ENCODE measurements at places on chromosomes 12 and 14. TPM values are rescaled to one million over a fixed set of nuclear protein-coding genes. Genes with fewer than 3 reads are reported as not detected.

GRCh38 chr12:76555231-76555767 is 4.3 kb downstream of the OSBPL8 start:
- no peak overlapping the region for H3K27ac ChIP-seq
- no peak for DNase-seq
- H3K36me3 ChIP-seq: no peaks in the 10 kb centered on the region
- H3K4me3 ChIP-seq: no peak overlapping the region
- no peaks in the 10 kb centered on the region for H3K27me3 ChIP-seq
- peaks cover 83% of the 10 kb centered on the region for H3K4me1 ChIP-seq

DNA sequence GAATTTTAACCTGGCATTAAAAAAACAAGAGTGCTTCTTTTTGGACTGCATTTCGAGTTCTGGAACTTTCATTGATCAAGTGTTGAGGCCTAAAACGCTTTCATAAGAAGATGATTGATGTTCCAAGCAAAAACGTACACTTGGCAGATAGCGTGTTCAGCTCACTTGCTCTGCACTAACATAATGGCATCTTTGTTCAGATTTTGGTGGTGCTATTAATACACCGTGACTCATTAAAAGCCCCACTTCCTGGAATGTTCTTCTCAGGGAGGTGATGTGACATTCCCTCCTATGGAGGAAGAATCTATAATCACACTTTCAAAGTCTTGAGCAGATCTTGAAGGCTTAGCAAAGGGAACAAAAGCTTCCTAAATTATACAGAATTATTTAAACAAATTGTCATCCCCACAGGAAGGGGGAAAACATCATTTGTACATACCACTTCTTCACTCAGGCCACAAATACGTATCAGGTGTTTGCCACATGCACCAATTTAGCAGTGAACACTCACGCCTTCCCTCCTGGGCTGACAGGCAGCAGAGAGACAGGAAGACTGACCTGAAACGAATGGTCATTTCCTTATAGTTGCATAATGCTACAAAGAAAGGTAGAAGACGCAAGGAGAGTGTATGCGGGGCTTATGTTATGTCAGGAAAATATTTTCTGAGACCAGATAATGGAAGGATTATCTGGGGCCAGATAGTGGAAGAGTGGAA is 15.4 kb downstream of the HSP90AA1 start:
- no peaks in the 10 kb centered on the region for H3K4me1 ChIP-seq
- H3K27me3 ChIP-seq: no peaks in the 10 kb centered on the region
- no peaks in the 10 kb centered on the region for H3K36me3 ChIP-seq
- no peak overlapping the region for H3K4me3 ChIP-seq
- no peak for DNase-seq

DNA sequence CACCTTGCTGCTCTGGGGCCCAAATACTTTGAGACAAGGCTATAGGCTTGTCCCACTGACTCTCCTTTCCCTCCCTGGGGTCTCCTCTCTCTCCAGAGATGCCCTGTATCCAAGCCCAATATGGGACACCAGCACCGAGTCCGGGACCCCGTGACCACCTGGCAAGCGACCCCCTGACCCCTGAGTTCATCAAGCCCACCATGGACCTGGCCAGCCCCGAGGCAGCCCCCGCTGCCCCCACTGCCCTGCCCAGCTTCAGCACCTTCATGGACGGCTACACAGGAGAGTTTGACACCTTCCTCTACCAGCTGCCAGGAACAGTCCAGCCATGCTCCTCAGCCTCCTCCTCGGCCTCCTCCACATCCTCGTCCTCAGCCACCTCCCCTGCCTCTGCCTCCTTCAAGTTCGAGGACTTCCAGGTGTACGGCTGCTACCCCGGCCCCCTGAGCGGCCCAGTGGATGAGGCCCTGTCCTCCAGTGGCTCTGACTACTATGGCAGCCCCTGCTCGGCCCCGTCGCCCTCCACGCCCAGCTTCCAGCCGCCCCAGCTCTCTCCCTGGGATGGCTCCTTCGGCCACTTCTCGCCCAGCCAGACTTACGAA is 3.1 kb downstream of the NR4A1 start:
- peaks cover 31% of the 10 kb centered on the region for H3K4me1 ChIP-seq
- H3K27me3 ChIP-seq: no peaks in the 10 kb centered on the region
- H3K4me3 ChIP-seq: no peak overlapping the region
- no peak for DNase-seq

GRCh38 chr14:69895109-69895508 is 15.9 kb downstream of the SMOC1 start:
- DNase-seq: no peak
- H3K4me3 ChIP-seq: no peak overlapping the region
- no peak overlapping the region for H3K27ac ChIP-seq
- H3K4me1 ChIP-seq: no peaks in the 10 kb centered on the region
- H3K36me3 ChIP-seq: no peaks in the 10 kb centered on the region

The GPR137C gene
- total RNA-seq: 0.20 TPM

The CLEC2A gene
- total RNA-seq: not detected

The RIMBP2 gene
- not detected for total RNA-seq

DNA sequence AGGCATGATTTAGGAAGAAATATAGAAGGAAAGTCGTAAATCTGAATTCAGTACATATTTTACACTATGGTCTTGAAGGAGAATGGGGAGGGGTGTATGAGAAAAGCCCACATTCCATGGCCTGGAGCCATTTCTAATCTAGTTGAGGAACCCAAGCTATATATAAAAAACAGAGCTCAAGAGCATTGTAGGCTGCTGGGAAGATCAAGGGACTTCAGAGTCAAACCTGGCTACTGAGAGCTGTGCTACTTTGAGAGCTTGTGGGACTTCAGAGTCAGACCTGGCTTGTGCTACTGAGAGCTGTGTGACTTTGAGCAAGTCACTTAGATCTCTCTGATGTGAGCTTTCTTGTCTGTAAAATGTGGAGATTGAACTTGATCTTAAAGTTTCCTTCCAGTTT is 58.7 kb downstream of the TBK1 start:
- H3K4me1 ChIP-seq: no peaks in the 10 kb centered on the region
- DNase-seq: no peak
- no peaks in the 10 kb centered on the region for H3K36me3 ChIP-seq
- H3K27ac ChIP-seq: no peak overlapping the region
- no peaks in the 10 kb centered on the region for H3K27me3 ChIP-seq
- H3K4me3 ChIP-seq: no peak overlapping the region

DNA sequence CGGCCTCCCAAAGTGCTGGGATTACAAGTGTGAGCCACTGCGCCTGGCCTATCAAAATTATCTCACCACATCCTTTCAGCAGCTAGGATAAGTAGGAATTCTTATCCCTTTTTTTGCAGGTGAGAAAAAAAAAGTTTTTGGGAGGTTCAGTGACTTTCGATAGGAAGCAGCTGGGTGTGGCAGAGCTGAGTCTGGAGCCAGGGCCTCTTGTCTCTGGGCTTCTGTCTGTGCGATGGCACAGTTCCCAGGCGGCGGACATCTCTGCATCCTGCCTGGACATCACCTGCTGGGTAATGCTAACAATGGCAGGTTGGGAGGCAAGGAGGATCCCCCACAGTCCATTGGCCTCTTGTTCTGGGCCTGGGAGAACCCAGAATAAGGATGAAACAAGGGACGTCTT is 12.5 kb downstream of the NRXN3 start:
- H3K4me3 ChIP-seq: no peak overlapping the region
- H3K27ac ChIP-seq: no peak overlapping the region
- no peaks in the 10 kb centered on the region for H3K27me3 ChIP-seq
- no peaks in the 10 kb centered on the region for H3K4me1 ChIP-seq

The GRIP1 gene
- 3.3 TPM for total RNA-seq

DNA sequence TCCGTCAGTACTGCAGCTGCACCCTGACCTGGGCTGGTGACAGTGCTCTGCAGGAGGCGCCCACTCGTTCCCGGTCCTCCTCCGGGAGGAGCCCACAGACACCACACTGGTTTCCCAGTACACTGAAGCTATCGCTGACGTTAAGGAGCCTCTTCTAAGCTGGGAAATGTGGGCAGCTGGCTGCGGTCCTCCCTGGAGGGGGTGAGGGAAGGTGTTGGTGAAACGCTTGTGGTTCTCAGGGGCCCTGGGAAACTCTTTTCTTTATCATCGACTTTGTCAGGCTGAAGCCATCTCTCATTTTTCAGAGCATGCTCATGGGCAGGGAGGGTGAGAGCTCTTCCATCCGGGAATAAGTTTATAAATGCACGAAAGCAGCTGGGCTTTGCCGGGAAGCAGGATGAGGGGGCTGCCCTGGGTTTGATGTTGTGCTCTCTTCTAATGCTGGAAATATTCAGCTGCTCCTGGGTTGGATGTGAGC is 176.0 kb downstream of the CHST11 start:
- H3K27ac ChIP-seq: no peak overlapping the region
- H3K27me3 ChIP-seq: no peaks in the 10 kb centered on the region
- H3K4me1 ChIP-seq: peaks cover 23% of the 10 kb centered on the region

The C14orf180 gene
- total RNA-seq: not detected

GRCh38 chr14:95523815-95524448 is 7.5 kb upstream of the SYNE3 start:
- peak overlapping the region; percentile 20 for H3K4me3 ChIP-seq
- H3K27ac ChIP-seq: peak overlapping the region; percentile 60
- H3K4me1 ChIP-seq: peaks cover 82% of the 10 kb centered on the region
- no peaks in the 10 kb centered on the region for H3K27me3 ChIP-seq
- H3K36me3 ChIP-seq: no peaks in the 10 kb centered on the region

GRCh38 chr14:50056435-50056834 is 59.9 kb downstream of the VCPKMT start:
- no peak for DNase-seq
- H3K27me3 ChIP-seq: no peaks in the 10 kb centered on the region
- no peak overlapping the region for H3K27ac ChIP-seq
- H3K4me3 ChIP-seq: no peak overlapping the region
- no peaks in the 10 kb centered on the region for H3K36me3 ChIP-seq
- H3K4me1 ChIP-seq: peaks cover 40% of the 10 kb centered on the region

DNA sequence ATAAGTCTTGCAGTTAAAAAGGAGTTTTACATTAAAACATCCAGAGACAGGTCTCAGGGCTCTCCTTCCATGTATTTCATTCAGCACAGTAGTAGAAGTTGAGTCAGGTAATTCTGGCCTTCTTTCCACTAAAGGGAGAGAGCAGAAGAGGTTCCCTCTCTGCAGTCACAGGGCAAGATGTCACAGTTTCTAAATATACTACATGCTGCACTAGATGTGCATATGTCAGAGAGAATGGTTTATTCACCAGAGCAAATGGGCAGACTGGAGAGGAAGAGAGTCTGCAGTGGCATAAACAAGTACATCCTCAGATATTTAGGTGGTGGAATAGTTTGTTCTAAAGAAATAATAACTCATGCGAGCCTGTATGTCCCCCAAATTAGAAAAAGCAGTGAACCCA is 132.0 kb downstream of the KICS2 start:
- no peaks in the 10 kb centered on the region for H3K4me1 ChIP-seq
- H3K27me3 ChIP-seq: no peaks in the 10 kb centered on the region
- H3K27ac ChIP-seq: no peak overlapping the region
- no peak for DNase-seq
- H3K4me3 ChIP-seq: no peak overlapping the region

The GZMB gene
- not detected for total RNA-seq

DNA sequence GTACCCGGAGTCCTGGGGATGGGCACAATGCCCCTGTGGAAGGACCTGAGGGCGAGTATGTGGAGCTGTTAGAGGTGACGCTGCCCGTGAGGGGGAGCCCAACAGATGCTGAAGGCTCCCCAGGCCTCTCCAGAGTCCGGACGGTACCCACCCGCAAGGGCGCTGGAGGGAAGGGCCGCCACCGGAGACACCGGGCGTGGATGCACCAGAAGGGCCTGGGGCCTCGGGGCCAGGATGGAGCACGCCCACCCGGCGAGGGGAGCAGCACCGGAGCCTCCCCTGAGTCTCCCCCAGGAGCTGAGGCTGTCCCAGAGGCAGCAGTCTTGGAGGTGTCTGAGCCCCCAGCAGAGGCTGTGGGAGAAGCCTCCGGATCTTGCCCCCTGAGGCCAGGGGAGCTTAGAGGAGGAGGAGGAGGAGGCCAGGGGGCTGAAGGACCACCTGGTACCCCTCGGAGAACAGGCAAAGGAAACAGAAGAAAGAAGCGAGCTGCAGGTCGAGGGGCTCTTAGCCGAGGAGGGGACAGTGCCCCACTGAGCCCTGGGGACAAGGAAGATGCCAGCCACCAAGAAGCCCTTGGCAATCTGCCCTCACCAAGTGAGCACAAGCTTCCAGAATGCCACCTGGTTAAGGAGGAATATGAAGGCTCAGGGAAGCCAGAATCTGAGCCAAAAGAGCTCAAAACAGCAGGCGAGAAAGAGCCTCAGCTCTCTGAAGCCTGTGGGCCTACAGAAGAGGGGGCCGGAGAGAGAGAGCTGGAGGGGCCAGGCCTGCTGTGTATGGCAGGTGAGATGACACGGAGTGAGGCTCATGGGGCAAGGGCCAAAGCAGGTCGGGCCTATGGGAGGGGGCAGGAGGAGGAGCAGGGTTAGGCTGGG is 4.5 kb downstream of the ARHGEF40 start:
- peaks cover 21% of the 10 kb centered on the region for H3K4me1 ChIP-seq
- H3K4me3 ChIP-seq: no peak overlapping the region
- DNase-seq: no peak
- no peaks in the 10 kb centered on the region for H3K36me3 ChIP-seq
- H3K27ac ChIP-seq: no peak overlapping the region
- peaks cover 31% of the 10 kb centered on the region for H3K27me3 ChIP-seq

The CLEC12A gene
- total RNA-seq: not detected

The NELL2 gene
- total RNA-seq: 257 TPM

The THTPA gene
- 26.2 TPM for total RNA-seq

GRCh38 chr12:42735861-42736361 is 146.4 kb upstream of the PRICKLE1 start:
- H3K4me1 ChIP-seq: no peaks in the 10 kb centered on the region
- no peaks in the 10 kb centered on the region for H3K27me3 ChIP-seq
- H3K36me3 ChIP-seq: no peaks in the 10 kb centered on the region
- H3K4me3 ChIP-seq: no peak overlapping the region

The NGB gene
- total RNA-seq: not detected

- no peaks in the 10 kb centered on the region for H3K27me3 ChIP-seq
- H3K4me1 ChIP-seq: peaks cover 10% of the 10 kb centered on the region
- no peaks in the 10 kb centered on the region for H3K36me3 ChIP-seq
- H3K27ac ChIP-seq: no peak overlapping the region
Measured at GRCh38 chr14:68309616-68310015, 483.3 kb downstream of the ZFP36L1 start.

DNA sequence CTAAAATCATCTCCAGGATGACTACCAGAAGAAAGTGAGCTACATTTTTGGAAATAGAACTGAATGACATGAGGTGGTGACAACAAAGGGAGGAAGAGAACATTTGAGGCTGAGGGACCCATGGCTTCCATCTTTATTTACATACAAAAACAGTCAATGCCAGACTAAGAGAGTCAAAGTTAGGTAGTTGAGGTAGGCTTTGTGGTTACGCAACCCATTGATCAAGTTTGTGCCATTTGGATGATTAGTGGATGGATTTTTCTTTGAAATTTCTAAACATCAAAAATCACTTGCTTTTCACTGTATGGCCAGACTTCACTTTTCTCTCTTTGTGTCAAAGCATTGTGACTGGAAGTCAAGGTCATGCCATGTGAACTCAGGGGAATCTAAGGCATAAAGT is 22.9 kb downstream of the ASCL1 start:
- H3K4me1 ChIP-seq: no peaks in the 10 kb centered on the region
- no peak overlapping the region for H3K27ac ChIP-seq
- DNase-seq: no peak
- no peak overlapping the region for H3K4me3 ChIP-seq

- H3K27ac ChIP-seq: no peak overlapping the region
- no peaks in the 10 kb centered on the region for H3K4me1 ChIP-seq
- DNase-seq: no peak
- no peak overlapping the region for H3K4me3 ChIP-seq
- H3K36me3 ChIP-seq: no peaks in the 10 kb centered on the region
Measured at GRCh38 chr14:84566109-84566508, 963.8 kb upstream of the FLRT2 start.

- no peak overlapping the region for H3K4me3 ChIP-seq
- no peak for DNase-seq
- no peak overlapping the region for H3K27ac ChIP-seq
- no peaks in the 10 kb centered on the region for H3K27me3 ChIP-seq
- H3K36me3 ChIP-seq: no peaks in the 10 kb centered on the region
Measured at GRCh38 chr14:65336191-65336591, 76.3 kb upstream of the FUT8 start.
